Kidney tubule cell (primary cell): ENCODE measurements at places on chromosomes 5 and 9.

DNA sequence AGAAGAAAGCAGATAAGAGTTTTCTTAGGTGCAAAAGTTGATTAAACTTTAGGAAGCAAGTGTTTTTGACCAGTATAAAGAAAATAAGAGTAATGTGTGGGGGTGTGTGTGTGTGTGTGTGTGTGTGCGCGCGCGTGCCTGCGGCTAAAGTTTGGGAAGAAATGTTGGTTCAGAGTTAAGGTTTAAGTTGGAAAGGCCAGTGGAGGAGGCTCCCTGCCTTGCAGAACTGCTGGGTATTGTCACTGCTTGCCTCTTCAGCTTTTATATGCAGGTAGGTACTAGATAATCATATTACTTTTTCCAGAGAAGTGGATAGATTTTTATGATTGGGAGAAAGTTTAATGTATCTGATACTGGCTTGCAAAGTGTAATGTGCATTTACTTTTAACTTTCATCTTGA, 2.0 kb downstream of the PIK3R1 start:
- DNase-seq, result no peak

DNA sequence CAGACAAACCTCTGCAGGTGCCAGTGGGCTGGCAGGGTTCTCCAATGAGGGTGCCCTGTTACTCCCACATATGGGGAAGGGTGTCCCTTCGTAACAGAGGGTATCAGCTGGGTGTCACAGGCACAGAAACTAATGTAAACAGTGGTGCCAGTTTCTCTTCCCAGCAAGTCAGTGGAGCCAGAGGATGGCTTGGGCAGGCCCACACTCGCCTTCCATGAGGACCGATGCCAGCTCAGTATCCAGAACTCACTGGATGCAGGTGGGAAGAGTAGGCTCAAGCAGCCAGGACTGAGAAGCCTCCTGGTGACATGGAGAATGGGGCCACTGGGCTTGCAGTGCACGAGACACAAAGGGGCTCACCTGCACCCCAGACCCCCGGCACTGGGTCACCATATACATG, 30.4 kb downstream of the FSTL4 start:
- DNase-seq, result no peak

- no peak for DNase-seq
Measured at GRCh38 chr5:26339576-26339975, 698.8 kb downstream of the CDH9 start.

GRCh38 chr9:32716955-32717543, 66.3 kb upstream of the TMEM215 start:
- DNase-seq, result no peak

- DNase-seq, result peak; percentile 92
Measured at GRCh38 chr9:124297551-124297901, 39.8 kb downstream of the NEK6 start.

DNA sequence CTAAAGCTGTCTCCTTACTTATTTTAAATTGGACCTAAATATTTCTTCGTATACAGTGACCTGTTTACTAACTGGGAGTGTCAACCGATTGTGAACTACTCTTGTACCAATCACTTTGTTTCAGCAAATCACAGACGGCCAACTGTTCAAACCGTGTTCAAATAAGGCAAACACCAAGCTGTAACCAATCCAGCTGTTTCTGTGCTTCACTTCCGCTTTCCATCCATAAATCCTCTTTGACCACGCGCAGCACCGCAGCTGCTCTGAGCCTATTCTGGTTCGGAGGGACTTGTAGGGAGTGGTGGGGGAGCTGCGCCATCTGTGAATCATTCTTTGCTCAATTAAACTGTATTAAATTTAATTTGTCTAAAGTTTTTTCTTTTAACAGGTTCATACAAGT, 4.8 kb upstream of the FAM240B start:
- DNase-seq, result no peak

DNA sequence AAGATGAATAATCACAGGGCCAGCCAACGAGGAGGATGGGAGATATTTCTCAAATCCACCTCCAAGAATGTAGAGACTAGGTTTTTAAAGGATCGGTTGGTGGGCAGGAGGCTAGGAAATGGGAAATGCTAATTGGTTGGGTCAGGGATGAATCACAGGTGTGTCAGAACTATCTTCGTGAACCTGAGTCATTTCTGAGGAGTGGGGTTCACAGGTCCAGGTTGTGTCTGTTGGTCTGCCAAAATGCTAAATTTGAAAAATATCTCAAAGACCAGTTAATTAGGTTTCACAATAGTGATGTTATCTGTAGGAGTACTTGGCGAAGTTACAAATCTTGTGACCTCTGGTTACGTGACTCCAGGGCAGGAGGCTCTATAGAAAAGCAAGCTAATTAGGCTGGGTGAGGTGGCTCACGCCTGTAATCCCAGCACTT, 2.6 kb upstream of the PLAA start:
- peak; percentile 51 for DNase-seq

GRCh38 chr5:81027481-81028058, 67.4 kb downstream of the RASGRF2 start:
- no peak for DNase-seq

- peak; percentile 86 for DNase-seq
Measured at GRCh38 chr5:144189800-144190429, 19.2 kb downstream of the KCTD16 start.

- DNase-seq, result peak; percentile 76
Measured at GRCh38 chr9:124771867-124772679, 962 bp upstream of the NR6A1 start.

GRCh38 chr9:23829580-23830475, 3.8 kb upstream of the ELAVL2 start:
- peak; percentile 37 for DNase-seq

DNA sequence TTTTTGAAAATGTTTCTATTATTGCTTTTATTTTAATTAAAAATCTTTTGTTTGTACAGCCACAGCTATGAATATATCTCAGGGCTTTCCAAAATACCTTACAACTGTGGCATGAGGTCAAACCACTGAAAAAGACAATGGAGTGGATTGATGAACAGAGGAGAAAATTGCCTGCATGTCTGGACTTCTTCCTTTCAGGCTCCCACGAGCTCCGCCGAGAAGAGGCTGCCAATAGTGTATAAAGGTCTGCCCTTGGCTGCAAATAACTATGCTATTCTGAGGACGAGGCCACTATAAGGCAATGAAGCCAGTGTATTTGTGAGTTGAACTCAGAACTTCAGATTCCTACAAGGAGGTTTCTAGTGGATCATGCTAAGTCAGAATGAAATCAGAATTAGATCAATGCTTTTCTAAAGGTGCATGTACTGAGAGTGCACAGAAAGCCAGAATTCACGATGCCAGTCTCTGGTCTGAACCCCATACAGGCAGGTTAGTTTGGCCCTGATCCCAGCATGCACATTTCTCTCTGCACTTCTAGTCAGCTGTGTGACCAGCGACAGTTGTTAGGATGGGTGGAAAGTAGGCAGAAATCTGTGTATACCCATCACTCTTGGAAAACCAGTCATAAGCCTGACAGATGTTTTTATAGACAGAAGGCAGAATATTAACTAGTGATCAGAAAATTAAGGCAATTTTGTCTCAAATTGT, 42.7 kb upstream of the PLPP1 start:
- DNase-seq, result no peak

- peak; percentile 50 for DNase-seq
Measured at GRCh38 chr9:126915281-126915816, 767 bp downstream of the RALGPS1 start.

DNA sequence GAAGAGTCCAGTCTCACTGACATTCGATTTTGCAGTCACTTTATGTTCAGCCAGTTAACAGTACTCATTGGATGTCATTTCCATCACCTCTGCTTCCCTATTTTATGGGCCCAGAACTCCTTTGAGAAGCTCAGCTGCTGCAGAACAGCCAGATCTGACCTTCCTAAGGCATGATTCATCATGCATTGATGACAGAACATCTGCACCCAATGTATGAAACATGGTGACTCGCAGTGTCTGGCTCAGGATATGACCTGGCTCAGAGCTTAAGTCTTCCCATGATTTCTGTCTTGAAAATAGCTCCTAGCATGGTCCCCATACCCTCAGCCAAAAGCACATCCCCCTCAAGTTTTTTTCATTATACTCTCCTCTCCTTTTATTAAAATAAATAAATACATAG, 92.6 kb upstream of the TRIM32 start:
- peak; percentile 93 for DNase-seq

DNA sequence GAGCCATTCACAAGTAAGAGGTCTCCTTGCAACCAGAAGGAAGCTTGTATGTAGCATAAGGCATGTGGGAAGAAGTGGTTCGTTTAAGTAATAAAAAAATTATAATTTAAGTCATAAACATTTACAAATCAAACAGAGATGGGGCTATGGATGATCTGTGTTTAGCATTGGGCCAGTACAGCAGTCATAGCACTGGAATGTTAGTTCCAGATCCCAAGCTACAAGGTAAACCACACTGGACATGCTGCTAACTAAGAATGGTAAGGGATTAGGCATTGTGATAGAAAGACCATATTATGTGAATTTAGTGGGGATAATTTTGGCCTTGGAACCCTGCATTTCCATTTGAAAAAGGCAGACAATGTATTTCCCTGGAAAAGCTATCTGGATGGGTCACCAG, 170.4 kb upstream of the KCNN2 start:
- no peak for DNase-seq

DNA sequence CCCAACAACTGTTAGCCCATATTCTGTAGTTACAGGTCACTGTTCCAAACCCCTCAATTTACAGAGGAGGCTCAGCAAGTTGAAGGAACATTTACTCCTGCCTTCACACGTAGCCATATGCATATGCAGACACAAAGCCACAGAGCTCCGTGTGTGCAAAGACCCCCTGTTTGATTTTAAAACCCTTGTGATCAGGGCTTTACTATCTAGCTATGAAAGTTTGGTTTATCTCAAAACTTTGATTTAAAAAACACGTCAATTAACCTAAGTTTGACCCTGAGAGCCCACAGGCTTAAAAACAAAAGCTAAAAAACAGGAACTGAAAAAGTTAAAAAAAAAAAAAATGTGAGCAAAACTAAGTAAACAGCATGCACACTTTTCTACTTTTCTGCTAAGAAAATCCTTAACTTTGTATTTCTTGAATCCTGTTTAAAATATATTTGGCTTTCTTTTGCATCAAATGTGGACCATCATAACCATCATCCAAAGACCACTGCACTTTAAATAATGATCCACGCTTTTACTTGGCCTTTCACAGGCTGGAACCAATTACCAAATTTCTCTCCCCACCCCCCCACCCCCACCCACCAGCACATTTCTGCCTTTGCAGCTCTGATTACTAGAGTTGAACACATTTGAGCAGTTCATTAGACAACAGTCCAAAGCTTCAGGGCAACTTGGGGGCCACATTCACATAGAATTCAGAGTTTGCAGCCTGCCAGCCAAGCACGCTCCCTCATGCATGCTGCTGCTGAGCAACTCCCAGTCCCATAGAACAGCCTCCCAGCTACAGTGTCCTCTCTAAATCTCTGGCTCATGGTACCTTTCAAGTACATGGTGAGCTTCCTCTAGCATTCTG, 128.8 kb upstream of the MAP3K1 start:
- DNase-seq, result no peak
